Ovary (tissue), 10 donors: ENCODE measurements at places on chromosomes 7 and 10. TPM values are rescaled to one million over a fixed set of nuclear protein-coding genes. Genes with fewer than 3 reads are reported as not detected.

Gene TMEM168
- total RNA-seq = 23.5 TPM

Gene FAM25A
- not detected for total RNA-seq

- H3K27me3 ChIP-seq = no peaks in the 10 kb centered on the region
- H3K4me3 ChIP-seq = no peak overlapping the region
- no peak overlapping the region for H3K27ac ChIP-seq
- no peaks in the 10 kb centered on the region for H3K4me1 ChIP-seq
- H3K36me3 ChIP-seq = no peaks in the 10 kb centered on the region
- DNase-seq = no peak
These were observed 16.2 kb downstream of the CEP55 start for GRCh38 chr10:93512565-93512964.

GRCh38 chr7:100951172-100951571 lies 1.8 kb downstream of the MUC3A start:
- H3K4me3 ChIP-seq = no peak overlapping the region
- H3K27ac ChIP-seq = no peak overlapping the region
- H3K4me1 ChIP-seq = no peaks in the 10 kb centered on the region
- H3K36me3 ChIP-seq = no peaks in the 10 kb centered on the region

- no peaks in the 10 kb centered on the region for H3K27me3 ChIP-seq
- H3K4me1 ChIP-seq = no peaks in the 10 kb centered on the region
- H3K27ac ChIP-seq = no peak overlapping the region
- no peak overlapping the region for H3K4me3 ChIP-seq
- no peak for DNase-seq
These were observed 16.1 kb downstream of the COL28A1 start for GRCh38 chr7:7519528-7519927.

DNA sequence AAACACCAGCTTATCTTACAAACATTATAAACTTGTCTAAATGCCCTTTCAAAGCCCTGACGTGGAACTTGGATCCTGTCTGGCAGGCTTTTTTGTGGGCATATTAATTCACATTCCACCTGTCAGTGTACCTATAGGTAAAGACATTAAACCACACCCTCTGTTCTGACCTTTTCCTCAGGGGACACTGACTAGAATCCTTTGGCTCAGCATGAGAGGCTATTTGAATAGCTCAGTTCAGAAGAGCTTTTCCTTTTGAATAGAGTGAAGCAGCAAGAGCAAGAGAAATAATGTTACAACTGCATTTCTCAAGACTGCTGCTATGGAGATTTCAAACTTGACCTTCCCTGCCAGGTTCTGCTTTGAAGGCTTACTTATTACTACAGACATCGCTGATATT lies 76.9 kb downstream of the CYP51A1 start:
- H3K4me3 ChIP-seq = no peak overlapping the region
- H3K4me1 ChIP-seq = peaks cover 4% of the 10 kb centered on the region
- H3K27me3 ChIP-seq = no peaks in the 10 kb centered on the region
- no peaks in the 10 kb centered on the region for H3K36me3 ChIP-seq
- no peak overlapping the region for H3K27ac ChIP-seq
